Hypothalamus (tissue), 51 donors: ENCODE measurements at places on chromosomes 5 and 9.

DNA sequence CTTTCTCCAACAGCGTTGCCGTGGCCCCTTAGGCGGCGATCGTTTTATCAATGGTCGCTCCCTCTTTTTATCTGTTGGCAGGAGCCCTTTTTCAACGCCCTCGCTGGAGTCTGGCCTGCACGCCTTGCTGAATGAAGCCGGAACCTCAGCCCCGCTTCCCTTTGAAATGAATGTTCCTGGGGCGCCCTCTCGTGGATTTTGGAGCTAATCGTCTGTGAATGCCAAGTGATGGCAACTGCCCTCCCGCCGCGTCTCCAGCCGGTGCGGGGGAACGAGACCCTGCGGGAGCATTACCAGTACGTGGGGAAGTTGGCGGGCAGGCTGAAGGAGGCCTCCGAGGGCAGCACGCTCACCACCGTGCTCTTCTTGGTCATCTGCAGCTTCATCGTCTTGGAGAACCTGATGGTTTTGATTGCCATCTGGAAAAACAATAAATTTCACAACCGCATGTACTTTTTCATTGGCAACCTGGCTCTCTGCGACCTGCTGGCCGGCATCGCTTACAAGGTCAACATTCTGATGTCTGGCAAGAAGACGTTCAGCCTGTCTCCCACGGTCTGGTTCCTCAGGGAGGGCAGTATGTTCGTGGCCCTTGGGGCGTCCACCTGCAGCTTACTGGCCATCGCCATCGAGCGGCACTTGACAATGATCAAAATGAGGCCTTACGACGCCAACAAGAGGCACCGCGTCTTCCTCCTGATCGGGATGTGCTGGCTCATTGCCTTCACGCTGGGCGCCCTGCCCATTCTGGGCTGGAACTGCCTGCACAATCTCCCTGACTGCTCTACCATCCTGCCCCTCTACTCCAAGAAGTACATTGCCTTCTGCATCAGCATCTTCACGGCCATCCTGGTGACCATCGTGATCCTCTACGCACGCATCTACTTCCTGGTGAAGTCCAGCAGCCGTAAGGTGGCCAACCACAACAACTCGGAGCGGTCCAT, 10.0 kb downstream of the S1PR3 start:
- peak; percentile 78 for DNase-seq

- no peak for DNase-seq
Observed at GRCh38 chr9:13990331-13990730, 323.6 kb downstream of the NFIB start.

DNA sequence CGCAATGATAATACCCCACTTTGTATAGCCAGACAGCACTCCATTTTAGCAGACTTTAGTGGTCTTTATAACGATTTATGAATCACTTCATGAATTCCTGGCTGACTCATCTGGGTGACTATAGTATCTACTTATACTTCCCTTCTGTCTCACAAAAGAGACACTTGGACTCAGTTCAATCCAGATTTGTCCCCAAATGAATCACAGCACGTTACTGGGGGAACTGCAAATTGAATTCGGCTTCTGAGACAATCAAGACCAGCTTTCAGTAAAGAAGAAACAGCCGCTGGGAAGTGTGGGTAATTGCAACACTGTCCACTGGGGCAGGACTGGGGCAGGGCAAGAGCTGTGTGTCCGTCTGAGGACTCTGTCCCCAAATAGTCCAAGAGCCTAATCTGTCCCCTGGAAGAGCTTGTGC, 337.3 kb upstream of the RFX3 start:
- no peak for DNase-seq

GRCh38 chr5:56480078-56480704, 247.1 kb upstream of the ANKRD55 start:
- DNase-seq = no peak

GRCh38 chr5:179879690-179880010, 21.0 kb upstream of the MRNIP start:
- no peak for DNase-seq

DNA sequence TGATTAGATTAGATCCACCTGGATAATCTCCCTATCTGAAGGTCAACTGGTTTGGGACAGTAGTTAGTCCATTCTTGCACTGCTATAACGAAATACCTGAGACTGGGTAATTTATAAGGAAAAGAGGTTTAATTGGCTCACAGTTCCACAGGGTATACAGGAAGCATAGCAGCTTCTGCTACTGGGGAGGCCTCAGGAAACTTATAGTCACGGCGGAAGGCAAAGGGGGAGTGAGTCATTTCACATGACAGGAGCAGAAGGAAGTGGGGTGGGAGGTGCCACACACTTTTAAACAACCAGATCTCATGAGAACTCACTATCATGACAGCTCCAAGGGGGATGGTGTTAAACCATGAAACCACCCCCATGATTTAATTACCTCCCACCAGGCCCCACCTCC, 9.9 kb downstream of the C9orf40 start:
- no peak for DNase-seq

- no peak for DNase-seq
Observed at GRCh38 chr5:178324481-178325310, 92.1 kb upstream of the PHYKPL start.
